ENCODE measurements at places on chromosomes 6 and 20.

- no peak for DNase-seq
These were observed 44.5 kb downstream of the FUT9 start for GRCh38 chr6:96060249-96060648.

GRCh38 chr6:63936399-63936798, 300.8 kb downstream of the PHF3 start:
- no peak for DNase-seq

DNA sequence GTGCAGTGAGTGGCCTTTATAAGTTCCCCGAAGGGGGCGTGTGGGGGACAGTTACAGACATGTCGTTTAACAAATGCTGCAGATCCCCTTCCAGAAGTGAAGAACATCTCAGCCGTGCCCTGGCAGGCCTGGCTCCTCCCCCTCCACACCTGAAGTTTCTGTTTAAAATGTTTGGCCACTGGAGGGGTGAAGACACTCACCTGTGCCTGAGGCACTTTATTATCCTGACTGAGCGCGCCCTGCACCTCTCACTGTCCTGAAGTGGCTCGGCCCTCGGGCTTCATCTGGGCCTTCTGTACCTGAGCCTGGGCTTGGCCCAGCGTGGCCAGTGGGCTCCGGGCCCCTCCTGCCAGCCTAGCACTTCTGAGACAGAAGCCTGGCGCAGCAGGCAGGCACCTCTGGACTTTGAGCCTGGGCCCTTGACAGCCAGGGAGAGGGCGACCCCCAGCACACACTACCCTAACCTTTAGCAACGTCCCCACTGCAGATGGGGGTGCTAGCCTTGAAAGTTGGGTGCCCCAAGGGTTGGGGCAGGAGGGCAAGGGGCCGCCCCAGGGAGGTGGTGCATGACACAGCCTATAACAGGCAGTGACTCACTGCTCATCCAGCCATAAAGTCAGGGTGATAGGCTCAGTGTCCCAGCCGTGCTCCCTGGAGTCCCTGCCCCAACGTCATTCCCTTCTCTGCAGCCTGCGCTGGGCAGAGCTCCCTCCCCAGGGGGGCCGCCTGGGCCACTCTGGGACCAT, 13.6 kb upstream of the GATA5 start:
- DNase-seq = no peak

GRCh38 chr6:52696418-52696817, 25.5 kb downstream of the TMEM14A start:
- no peak for DNase-seq

- peak; percentile 78 for DNase-seq
These were observed 107.8 kb downstream of the COL19A1 start for GRCh38 chr6:69974193-69974592.

- peak; percentile 47 for DNase-seq
These were observed at the start of gene OGFR for GRCh38 chr20:62804627-62805154. OGFR (plus strand) TSS chr20:62804835; CDS start chr20:62804860, 25 bp downstream.

DNA sequence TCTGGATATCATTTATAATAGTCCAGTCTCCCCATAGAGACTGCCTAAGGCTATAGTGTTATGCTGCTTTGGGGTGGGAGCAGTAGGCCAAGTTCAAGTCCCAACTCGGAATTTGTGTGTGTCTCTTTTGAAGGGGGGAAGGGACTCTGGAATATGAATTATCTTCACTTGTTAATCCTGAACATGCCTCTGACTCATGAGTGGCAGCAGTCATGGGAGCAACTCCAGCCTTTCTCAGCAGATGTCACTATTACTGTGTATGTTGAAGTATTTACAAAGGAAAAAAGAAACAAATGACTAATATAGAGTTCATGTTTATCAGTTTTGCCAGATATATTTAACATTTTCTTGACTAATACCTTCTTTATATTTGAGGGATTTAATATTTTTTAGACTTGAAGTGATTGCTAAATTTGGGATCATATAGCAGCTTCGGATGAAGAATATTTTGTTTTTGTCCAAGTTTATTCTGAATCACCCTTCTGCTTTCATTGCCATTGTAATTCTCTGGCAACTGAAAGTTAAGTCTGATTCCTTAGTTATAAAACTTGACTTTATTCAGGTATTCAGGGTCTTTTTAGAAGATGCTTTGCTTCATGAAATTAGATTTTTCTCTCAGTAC, 23.4 kb downstream of the FAM217A start:
- DNase-seq = peak; percentile 88

GRCh38 chr6:122075084-122075838, 324.2 kb upstream of the HSF2 start:
- DNase-seq = no peak

- peak; percentile 49 for DNase-seq
These were observed 312.8 kb upstream of the PTCHD4 start for GRCh38 chr6:48423640-48424365.

DNA sequence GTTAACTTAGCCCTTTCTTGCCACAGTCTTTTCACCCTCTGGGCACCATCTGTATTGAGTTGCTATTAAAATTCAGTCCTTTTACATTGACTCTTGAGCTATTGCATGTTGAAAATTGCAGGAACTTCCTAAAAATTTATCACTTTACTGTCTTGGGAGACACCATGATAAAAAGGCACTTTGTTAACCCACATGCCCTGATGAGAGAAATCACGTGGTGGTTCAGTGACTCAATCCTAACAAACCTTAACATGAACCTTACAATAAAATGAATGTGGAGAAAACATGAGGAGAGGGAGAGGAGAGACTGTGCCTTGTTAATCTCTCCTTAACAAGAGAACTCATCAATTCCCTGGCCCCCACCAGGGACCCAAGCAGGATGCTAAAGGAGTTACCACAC, 30.8 kb downstream of the GSTA4 start:
- peak; percentile 2 for DNase-seq

DNA sequence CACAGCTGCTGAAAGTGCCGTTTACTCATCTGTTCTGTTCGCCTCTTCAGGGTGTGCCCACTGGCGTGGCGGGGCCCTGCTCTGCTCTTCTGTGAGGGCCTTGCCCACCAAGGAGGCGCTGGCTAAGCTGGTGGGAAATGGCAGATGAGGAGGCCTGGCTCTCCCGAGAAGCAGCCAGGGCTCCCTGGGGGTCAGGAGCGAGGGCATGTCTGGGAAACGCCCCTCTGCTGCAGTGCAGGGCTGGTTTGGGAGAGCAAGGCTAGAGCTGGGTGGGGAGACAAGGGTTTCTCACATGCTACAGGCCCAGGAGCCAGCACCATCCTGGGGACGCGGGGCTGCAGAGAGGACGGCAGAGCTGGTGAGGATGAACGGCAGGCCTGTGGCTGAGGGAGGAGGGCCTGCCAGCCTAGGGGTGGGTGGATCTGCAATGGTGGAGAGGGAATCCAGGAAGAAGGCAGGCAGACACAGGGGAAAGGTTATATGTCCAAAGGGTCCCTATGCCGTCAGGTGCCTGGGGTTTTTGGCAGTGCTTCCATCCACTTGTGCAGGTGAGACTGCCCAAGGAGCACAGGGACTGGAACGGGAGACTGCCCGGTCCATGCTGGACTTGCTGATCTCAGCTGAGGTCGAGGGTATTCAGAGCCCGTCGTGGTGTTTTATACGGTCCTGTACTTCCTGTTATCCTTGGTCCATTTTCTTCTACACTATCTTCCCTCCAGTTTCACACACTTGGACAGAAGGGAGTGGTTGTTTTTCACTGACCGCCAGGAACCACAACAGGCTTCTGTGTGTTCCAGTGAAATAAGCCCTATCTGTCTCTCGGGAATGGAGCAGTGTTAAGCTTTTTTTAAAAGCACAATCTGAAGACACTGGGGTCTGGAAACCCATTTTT, 119.2 kb downstream of the SYCP2 start:
- no peak for DNase-seq

GRCh38 chr6:150617062-150617461, 17.4 kb downstream of the PLEKHG1 start:
- DNase-seq = no peak

DNA sequence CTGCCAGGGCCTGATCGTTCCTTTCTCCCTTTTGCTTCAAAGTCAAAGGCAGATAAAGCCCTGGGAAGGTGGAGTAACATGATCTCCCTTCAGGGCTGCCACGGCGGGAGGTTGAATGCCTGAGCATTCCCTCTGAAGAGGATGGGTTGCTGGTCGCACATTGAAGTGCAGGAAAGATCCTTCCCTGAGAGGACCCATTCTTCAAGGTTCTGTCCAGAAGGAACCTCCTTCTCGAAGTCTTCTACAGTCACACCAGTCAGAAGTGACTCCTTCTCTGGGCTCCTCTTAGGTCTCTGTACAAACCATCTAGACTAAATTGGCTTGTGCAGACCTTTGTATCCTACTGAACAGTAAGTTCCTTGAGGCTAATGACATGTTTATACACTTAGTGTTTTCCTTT, 192.6 kb upstream of the VGLL2 start:
- DNase-seq = no peak

- no peak for DNase-seq
These were observed 124.9 kb upstream of the MAFB start for GRCh38 chr20:40813708-40814630.

DNA sequence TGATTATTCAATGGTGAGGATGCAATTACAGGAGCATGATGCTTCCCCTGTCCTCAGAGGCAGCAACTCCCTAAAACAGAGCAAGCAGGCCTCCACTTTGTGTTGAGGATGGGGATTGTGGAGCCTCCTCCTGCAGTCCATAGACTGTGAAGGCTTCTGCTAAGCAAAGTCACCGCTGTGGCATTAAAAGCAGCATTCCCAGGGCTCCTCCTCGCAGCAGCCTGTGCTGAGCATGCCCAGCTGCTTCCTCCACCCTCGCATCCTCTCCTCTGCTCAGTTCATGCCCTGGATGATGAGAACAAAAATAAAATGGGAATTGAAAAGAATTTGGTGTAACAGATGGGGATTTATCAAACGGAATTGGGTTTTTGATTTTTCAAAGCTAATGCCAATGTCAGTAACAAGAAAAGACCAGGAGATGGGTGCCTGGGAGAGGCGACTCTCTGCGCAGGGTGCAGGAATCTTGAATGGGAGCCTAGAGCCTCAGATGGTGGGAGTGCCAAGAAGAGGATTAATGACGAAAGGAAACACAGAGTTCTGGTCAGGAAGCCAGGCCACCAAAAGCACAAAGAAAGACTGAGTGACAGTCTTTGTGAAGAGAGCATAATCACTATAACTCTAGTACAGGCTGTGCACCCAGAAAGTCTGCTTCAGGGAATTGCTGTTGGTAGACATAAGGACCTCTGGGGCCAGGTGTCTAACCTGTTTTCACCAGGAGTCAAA, 347.6 kb downstream of the TPBG start:
- peak; percentile 6 for DNase-seq

DNA sequence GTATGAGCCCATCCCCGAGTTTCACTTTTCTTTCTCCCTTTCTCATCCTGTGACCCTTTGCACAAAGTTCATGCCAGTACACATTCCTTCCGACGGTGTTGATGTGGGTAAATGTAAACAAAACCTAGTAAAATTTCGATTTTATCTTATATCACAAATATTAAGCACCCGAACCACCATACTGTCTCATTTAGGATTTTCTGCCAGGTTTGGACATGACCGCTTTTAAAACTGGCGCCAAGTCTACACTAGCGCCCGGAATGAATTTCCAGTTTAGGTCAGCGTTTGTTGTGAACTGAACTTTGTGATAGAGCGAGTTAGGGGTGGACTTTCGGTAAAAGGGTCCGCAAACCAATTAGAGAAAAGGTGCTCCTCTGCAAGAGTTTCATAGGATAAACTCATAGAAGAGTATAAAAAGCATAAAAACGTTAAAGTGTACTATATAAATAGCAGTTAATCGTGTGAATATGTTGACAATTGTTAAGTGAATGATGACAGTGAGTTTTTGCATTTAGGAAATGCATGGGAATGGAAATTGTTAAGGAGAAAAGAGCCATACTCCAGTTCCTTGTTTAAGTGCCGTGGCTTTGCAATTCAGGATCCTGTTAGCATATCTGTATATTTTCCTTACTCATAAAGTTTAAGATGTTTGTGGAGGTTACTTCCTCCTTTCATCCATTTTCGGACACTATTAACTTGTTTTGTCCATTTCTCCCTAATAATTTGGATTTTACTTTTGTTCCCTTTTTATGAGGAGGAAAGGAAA, 937 bp downstream of the AKAP7 start:
- DNase-seq = peak; percentile 64

GRCh38 chr20:62760856-62761758, 35.2 kb upstream of the MRGBP start:
- no peak for DNase-seq

DNA sequence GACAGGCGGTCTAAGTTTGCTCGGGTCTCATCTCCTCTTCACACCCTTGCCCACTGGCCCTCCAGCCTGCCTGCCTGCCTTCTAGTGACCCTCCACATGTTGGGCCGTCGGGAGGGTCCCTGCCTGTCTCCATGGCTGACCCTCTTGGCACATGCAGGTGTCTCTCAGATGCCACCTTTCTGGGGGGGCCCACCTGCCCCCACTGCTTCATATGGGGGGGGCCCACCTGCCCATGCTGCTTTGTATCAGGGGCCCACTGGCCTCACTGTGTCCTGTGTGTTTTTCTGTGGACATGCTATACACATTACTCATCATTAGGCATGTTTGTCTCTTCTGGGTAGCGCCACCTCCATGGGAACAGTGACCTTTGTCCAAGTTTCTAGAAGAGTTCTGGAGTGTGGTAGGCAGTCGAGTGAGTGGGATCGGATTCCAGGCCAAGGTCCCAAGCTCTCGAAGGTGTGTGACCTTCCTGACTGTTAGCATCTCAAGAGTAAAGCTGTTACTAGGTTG, 40.4 kb upstream of the KIF25 start:
- peak; percentile 36 for DNase-seq

- peak; percentile 72 for DNase-seq
These were observed 51.6 kb downstream of the LAMA4 start for GRCh38 chr6:112202639-112203341.

DNA sequence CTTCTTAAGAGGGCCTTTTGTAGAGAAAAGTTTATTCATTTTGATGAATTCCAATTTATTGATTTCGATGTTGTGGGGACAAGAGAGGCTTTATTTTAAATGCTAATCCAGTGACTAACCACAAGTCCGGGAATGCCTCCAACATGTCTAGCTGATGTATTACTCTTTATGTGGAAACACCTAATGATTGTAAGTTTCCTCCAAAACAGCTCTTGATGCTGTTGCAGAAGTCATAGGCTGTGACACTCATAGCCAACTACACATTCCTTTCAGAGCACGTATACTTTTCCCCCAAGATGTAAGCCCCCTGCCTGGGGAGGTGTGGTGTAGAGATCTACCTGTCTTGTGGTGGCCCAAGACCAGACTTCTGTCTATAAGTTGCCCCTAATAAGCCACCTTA, 61.3 kb upstream of the RNF24 start:
- peak; percentile 64 for DNase-seq

DNA sequence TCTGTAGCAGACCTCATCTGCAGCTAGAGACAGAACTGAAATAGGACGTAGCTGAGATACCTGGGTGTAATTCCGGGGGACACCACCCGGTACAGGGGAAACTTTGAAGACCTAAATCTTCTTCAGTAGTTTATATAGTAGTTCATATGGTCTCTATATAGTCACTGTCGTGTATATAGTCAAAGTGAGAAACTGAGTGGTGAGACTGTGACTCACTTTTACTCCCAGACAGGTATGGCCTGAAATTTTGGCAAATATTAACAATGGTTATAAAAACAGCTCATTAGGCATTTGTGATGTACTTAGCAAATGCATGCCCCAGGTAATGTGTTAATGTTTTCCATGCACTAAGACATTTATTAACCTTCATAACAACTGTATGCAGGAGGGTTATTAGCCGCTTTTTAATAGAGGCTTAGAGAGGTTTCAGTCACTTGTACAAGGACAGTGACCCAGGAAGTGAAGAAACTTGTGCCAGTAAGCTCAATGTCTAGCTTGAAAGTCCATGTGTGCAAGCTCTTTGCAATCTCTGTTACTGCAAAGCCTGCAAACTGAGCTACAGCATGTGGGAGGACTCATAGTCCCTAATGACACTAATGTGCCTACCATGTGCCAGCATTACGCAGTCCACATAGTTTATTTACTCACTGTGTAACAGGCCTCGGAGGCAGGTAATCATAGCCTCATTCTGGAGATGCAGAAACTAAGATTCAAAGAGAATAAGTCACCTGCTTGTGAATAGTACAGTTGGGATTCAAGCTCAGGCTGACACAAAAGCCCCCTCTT, 165.4 kb upstream of the CHD6 start:
- no peak for DNase-seq
